ENCODE measurements at places on chromosomes 12 and 14.
A peak's percentile ranks its signal among the peaks of the same experiment; 100 is the strongest.

DNA sequence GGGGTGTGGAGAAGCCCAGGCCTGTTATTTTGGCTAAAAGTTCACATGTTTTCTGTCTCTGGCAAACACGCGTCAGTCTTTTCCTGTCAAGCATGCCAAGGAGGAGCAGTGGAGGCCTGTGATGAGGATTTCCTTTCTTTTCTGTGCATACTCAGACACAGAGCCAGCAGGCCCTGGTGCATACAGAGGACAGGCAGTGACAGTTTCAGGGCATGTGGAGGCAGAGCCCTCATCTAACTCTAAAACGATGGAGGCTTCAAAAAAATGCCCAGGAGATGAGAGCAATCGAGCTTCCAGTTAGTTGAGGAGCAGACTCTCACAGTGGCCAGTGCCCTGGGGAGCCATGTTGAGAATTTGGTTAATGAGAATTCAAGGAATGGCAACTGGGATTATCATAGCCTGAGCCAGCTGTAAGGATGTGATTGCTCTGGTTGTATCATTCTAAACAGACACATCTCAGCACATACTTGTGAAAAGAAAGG, 66.5 kb downstream of the TRAFD1 start:
- DNase-seq = no peak

GRCh38 chr12:113200021-113200797, 14.7 kb downstream of the RITA1 start:
- DNase-seq = no peak

- DNase-seq = no peak
Measured at GRCh38 chr14:43981135-43981768, 525.8 kb downstream of the FSCB start.

- no peak for DNase-seq
Measured at GRCh38 chr12:1936406-1937320, 18.2 kb upstream of the CACNA2D4 start.

GRCh38 chr14:98919434-98919833, 352.6 kb downstream of the BCL11B start:
- no peak for DNase-seq

DNA sequence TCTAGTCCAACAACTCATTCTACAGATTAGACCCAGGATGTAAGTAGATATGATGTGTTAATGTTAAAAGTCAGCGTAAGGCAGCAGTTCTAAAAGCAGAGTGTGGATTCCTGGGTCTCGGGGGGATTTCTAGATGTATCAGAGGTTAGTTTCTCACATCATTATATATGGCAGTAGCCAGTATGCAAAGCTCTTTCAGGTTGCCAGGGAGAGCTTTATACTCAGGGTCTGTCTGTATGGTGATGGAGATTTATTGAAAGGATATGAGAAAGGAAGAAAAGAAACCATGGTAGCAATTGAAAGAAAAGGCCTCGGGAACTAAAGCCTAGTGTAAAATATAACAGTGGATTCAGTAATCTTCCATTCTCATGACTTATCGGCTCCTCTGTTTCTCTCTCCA, 26.2 kb upstream of the PAWR start:
- DNase-seq = no peak

DNA sequence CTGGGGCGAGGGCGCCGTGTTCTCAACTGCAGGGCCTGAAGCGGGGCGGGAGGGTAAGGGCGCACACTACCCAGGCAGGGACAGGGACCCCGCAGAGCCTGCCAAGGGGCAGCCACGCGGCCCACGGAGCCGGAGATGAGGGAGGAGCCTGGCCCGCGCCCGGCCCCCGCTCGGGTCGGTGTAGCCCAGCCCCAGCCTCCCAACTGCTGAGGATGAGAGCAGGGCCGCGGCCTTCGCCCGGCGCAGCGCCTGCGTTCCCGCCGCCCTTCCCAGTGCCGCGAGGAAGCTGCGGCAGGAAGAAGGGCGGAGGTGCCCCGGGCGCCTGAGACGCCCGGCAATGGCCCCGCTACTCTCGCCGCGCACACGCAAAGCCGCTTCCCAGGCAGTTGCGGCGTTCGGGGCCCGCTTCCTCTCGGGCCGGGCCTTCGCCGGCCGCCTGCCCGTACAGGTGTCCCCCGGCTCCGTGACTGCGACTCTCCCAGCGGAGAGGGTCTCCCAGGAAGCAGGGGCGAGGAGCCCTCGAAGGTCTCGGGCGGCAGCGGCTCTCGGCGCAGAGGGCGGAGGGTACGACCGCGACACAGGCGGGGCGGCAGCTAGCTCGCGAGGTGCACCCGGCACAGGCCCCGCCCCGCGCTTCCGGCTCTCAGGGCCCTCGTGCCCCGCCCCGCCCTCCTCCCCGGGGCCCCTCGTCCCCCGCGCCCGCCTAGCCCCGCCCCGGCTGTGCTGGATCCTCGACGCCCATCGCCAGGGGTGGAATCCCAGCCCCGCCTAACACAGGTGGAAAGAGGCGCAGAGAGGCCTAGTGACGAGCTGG, 24.8 kb upstream of the YY1 start:
- peak; percentile 81 for DNase-seq

GRCh38 chr12:52792185-52793029, 3.5 kb downstream of the KRT3 start:
- no peak for DNase-seq
